ENCODE measurements at places on chromosomes 1 and 21. TPM values are rescaled to one million over a fixed set of nuclear protein-coding genes. Genes with fewer than 3 reads are reported as not detected.

DIRAS3 gene
- not detected for total RNA-seq

LIN28A gene
- total RNA-seq = not detected

ADAMTS5 gene
- not detected for total RNA-seq

EPHB2 gene
- 0.17 TPM for total RNA-seq

PIK3C2B gene
- 90.3 TPM for total RNA-seq

PLA2G2D gene
- total RNA-seq = 1.7 TPM

MROH9 gene
- total RNA-seq = not detected

SLC5A3 gene
- 16.7 TPM for total RNA-seq

Data from B cell (primary cell).